ENCODE measurements at places on chromosomes 16 and 17. TPM values are rescaled to one million over a fixed set of nuclear protein-coding genes. Genes with fewer than 3 reads are reported as not detected.

Gene ERN1
- total RNA-seq = 9.3 TPM

GRCh38 chr17:8063761-8064534, 23.6 kb downstream of the ALOX12B start:
- no peak for DNase-seq

Gene WDR59
- 20.2 TPM for total RNA-seq

Gene ARMC5
- total RNA-seq = 21.4 TPM

- no peak for DNase-seq
These were observed 45.8 kb downstream of the RTN4RL1 start for GRCh38 chr17:1979182-1979985.

DNA sequence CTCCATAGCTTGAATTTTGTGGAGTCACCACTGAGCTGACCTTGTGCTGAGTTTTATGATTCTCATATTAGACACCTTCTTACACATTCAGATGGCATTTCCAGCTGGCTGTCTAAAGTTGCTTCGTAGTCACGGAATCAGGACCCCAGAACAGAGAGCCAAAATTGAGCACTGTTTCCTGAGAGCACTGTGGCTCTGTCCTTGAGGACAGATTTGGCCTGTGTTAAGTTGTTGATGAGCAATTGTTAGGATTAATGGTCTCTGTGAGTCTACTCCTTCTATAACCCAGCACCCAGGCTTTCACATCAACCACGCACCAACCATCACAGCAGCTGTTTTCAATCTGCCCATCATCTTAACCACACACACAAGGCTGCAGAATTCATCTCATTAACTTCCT, 277.5 kb upstream of the HSBP1 start:
- no peak for DNase-seq

- no peak for DNase-seq
These were observed 41.6 kb upstream of the METRNL start for GRCh38 chr17:83037874-83038165.

Gene KRTAP4-5
- total RNA-seq = not detected

- DNase-seq = no peak
These were observed 38.7 kb upstream of the IL21R start for GRCh38 chr16:27363246-27363632.

DNA sequence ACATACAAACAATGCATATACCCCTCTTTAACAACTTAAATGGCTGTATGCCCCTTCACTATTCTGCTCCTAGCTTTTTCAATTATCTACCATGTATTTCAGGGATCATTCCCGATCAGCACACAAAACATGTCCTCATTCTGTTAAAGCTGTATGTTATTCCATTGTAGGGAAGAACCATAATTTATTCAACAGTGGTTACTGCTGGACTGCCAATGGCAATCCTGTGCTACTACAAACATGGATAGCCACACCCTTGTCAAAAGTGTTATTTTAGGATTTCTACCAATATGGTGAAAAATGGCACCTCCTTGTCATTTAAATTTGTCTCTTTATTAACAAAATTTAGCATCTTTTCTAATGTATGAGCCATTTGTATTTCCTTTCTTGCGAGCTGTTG, 85.1 kb upstream of the BCAR1 start:
- DNase-seq = no peak

Gene ICAM2
- total RNA-seq = 1,319 TPM

Gene CDR2L
- total RNA-seq = 40.7 TPM

DNA sequence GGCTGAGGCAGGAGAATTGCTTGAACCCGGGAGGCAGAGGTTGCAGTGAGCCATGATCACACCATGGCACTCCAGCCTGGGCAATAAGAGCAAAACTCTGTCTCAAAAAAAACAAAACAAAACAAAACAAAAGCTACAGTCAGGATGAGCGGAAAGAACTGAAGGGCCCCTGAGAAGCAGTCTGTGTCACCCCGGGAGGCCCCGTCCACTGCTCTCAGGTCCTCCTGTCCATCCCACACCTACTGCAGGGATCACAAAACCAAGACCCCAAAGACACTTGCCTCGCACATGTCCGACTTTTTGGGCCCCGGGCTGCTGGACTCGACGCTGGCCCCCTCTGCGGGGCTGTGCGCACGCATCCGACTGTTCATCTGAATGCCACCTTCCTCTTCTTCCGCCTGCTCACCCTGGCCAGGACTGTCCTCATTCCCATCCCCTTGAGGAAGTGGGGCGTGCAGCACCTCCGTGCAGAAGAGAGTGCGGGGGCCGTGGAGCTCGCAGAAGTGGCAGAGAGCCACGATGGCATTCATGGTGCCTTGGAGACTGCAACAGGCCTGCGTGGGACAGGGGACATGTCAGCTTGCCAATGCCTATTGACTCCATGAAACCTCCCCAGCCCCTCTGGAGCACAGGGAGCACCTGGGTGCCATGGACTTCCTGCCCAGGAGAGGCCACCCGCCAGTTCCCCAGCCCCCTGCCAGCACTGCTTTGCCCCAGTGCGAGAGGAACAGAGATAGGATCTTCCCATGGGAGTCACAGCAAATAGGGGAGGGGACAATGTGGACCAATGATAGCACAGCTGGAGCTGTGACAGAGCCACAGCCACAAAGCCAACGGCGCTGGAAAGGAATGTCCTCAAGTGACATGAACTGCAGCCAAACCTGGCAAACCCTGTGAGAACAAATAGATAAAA, 9.1 kb downstream of the FLCN start:
- no peak for DNase-seq

Gene CSH2
- total RNA-seq = not detected

Measured in glomerular endothelial cell (primary cell).